ENCODE measurements at places on chromosomes 7 and 10.
A peak's percentile ranks its signal among the peaks of the same experiment; 100 is the strongest.

DNA sequence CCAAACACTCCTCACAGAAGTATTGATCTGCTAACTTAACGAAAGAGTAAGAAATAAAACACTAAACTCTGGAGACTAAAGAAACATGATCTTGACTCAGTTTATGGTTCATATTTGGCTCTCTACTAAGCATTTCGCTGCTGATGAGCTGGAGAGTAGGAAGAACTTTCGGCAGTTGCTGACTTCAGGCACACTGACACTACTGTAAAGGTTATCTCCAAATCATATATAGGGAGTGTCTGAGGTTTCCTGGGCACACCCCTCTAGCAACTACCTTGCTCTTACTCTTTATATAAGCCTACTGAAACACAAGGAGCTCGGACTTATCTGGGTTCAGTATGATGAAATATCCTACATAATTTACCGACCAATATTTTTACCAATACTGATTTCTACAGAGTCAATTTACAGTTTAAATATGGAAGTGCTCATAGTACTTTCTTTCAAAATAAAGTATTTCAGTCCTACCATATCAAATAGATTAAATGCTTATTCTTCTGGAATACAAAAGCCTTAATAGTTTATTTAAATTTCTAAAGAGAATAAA, 39.5 kb downstream of the ERCC6 start:
- DNase-seq: no peak

DNA sequence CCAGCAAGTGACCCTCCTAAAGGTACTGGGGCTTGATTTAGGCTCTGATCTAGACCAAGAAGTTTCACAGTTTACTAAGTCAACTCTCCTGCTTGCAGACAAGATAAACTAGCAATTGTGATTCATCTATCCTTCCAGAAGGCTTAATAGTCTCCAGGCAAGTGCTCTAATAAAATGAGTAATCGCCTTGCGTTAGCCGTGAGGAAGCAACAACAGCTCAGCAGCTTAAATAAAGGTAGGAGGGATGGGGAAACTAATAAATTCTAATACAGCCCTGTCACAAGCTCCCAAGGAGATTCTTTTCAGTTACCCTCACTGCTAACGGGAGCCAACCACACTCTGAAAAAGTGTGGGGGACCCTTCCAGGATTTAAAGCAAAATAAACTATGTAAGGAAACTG, 48.4 kb downstream of the FRMD4A start:
- no peak for DNase-seq

GRCh38 chr10:3452683-3453361, 280.2 kb upstream of the PITRM1 start:
- no peak for DNase-seq

- no peak for DNase-seq
Observed at GRCh38 chr7:86942081-86942480, 117.4 kb downstream of the ELAPOR2 start.

DNA sequence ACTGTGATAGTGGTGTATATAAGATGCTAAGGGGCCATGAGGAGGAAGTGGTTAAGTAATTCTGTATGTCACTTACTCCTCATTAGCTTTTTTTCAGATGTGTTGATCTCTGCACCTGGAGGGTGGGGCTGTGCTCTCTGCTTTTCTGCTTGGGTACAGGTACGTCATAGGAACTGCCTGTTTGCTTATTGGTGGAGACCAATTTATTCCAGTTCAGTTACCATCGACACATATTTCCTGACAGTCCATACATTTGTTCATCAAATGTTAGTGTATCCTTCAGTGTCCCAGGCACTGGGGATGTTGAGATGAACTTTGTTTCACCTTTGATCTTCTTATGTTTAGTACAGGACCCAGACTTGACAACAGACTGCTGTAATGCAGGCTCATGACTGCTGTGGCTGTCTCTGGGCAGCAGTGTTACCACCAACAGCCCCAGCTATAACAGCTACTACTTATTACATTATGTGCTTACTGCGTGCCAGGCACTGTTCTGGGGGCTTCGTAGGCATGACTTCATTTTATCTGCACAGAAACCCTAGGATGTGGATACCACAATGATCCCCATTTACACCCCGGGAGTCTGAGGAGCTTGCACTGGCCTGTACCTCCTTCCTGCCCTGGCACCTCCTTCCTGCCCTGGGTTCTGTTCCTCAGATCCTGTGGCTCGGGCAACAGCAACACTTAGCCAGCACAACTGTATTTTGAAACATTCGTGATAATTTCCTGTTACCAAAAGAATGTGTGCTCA, 87.4 kb downstream of the BUB3 start:
- peak; percentile 28 for DNase-seq

GRCh38 chr10:10792681-10793080, 225.0 kb upstream of the CELF2 start:
- DNase-seq: no peak

- no peak for DNase-seq
Observed at GRCh38 chr10:130358981-130359650, 222.9 kb downstream of the GLRX3 start.

DNA sequence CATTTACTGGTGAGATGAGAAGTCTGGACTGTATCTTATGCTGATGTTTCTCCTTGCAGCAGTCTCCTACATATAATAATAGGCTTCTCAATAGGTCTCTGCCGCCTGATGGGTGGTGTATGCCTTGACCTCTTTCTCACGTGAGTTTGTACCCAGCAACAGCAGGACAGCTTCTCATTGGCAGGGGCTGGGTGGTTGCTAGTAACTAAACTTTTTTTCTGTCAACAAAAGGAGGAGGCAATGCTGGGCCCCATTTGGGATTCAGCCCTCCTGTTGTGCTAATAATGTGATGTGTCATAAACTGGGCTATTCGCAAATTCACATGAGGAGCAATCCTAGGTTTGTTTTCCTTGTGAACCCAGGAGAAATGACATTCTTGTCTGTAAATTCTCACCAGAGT, 533.6 kb downstream of the GATA3 start:
- DNase-seq: no peak

DNA sequence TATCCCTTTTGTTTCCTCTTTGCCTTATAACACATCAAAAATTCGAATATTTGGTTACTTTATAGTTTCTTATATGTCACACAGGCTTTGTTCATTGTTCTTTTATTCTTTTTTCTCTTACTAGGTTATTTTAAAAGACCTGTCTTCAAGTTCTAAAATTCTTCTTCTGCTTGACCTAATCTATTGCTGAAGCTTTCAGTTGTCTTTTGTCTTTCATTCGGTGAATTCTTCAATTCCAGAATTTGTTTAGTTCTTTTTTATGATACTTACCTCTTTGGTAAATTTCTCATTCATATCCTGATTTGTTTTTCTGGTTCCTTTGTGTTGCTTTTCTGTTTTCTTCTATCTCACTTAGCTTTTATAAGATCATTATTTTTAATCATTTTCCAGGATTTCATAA, 188.4 kb downstream of the ZEB1 start:
- DNase-seq: no peak

DNA sequence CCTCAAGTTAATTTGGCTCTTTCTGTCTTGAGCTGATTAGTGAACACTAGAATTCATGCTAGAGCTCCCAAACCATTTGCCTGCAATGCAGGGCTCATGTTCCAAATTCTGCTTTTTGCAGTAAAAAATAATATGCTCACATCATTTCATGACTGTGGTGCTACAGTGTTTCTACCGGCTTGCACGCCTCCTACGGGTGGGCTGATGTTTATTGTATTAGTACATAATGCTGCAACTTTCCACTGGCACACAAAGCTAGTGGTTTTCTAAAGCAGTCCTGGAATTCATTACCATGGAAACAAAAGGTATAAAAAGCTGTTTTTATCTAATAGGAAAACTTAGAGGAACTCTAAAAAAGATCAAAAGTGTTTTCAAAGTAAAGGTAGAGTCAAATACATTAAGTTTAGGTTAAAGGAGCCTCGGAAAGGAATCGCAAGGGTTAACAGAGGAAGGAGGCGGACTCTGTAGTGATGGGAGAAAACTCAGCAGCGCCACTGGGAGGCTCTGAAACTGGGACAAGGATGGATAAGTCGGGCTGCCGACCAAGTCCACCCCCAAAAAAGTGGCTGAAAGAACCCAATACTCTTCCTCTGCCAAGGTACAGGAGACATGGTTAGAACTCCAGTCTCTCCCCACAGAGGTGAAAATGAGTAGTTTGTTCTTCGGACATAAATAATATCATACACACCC, 25.9 kb downstream of the GRM8 start:
- no peak for DNase-seq

DNA sequence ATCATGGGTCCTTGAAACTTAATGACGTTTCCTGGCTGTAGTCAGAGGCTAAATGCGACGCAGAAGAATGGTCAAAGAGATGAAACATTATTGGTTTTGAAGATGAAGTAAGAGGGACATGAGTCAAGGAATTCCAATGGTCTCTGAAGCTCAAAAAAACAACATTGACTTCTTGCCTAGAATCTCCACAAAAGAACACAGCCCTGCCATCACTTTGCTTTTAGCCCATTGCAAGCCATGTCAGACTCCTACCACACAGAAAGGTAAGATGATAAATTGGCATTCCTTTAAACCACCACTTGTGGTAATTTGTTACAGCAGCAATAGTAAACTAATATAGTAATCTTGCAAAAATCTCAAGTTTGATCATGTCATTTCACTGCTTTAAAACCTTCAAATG, 109.4 kb downstream of the TMEM26 start:
- DNase-seq: no peak

GRCh38 chr10:18532881-18533535, 118.4 kb downstream of the NSUN6 start:
- DNase-seq: no peak

DNA sequence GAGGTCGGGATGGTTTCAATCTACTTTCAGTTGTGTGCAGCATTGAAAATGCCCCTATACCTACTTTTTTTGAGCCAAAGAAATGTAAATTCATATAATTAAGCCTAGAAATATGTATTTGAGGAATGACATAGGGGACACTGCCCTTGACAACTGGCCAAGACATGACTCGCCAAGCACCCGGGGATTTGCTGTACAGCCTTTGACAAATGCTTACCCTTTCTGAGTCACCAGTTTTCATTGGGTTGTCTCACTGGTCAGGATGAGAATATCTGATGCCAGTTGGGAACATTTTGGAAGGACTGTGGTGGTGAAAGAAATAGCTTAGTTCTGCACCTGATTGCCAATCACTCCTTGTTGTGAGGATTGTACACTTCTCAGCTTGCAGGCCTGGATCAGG, 166.8 kb upstream of the HABP2 start:
- no peak for DNase-seq

GRCh38 chr7:7706101-7706511, 12.3 kb downstream of the RPA3 start:
- no peak for DNase-seq

DNA sequence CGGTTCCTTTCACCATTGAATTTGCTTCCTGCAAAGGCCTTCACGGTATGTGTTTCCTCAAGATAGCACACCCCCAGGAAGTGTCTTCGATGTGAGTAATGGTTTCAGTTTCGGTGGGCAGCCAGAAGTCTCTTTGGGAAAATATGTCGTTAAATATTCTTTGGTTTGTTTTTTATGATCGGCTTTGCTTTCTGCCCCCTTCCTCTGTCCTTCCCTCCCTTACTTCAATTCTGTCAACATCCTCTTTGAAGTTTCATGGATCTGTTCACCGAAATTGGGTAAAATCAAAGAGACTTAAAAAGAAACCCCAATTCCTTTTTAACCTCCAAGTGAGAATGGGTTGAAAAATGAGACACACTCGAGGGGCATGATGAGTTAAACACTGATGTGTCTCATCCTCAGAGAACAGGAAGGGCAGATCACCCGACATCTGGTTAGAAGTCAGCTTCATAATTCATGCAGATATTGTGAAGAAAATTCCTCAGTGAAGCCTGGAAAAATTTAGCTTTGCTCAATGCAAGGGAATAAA, 170.8 kb upstream of the HABP2 start:
- no peak for DNase-seq

GRCh38 chr10:127154831-127155620, 41.4 kb downstream of the INSYN2A start:
- no peak for DNase-seq

DNA sequence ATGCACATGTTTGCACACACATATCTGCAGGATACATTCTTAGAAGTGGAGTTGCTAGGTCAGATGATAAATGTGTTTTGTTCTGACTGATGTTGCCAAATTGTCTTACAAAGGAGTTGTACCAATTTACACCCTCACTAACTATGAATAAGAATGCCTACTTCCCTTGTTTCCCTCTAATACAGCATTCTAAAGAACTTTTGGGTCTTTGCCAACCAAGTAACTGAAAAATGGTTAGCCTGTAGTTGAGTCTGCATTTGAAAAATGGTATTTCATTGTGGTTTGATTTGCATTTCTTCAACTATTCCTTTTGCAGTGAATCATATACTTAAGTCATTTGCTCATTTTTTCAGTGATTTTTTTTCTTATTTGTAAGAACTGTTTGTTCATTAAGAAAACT, 48.4 kb downstream of the TMEM26 start:
- no peak for DNase-seq

- no peak for DNase-seq
Observed at GRCh38 chr7:121076350-121077164, 88.0 kb downstream of the CPED1 start.

- no peak for DNase-seq
Observed at GRCh38 chr10:69340695-69341094, 62.4 kb downstream of the HK1 start.

- no peak for DNase-seq
Observed at GRCh38 chr7:6307762-6308161, 35.3 kb upstream of the CYTH3 start.

DNA sequence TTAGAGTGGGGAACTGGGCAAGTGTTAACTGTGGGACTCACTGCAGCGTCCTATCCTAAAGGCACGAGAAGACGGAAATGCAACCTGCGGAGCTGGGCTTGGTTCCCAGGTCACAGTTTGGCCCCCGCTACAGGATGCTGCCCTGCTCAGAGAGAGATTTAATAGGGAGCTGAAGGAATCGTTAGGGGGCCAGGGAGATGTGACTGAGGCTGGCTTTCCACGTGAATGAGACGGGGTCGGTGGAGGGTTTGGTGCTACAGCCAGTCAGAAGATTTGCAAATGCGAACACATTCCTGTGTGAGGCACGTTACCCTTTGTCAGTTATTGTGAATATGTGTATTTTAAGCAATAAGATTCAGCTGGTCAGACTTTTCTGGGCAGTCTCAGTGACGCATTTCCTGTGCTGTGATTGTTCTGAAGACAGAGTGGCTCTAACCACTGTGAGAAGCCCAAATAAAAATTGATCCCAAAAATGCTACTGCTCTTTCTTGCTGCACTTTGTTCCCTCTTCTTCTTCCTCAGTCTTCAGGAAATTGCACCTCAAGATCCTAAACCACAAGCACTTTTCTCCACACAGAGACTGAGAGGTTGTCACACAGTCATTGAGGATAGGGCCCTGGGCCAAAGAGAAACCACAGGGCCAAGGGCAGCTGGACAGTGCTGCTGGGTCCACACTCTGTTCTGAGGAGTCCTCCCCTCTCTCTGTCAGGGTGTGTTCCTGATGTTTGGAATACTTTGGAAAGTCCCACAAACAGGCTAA, 21.2 kb downstream of the CYP17A1 start:
- DNase-seq: no peak

GRCh38 chr7:12907774-12908173, 220.3 kb downstream of the ARL4A start:
- no peak for DNase-seq

GRCh38 chr7:20449176-20449575, 118.5 kb downstream of the ITGB8 start:
- DNase-seq: no peak
